ENCODE measurements at places on chromosomes 4 and X. TPM values are rescaled to one million over a fixed set of nuclear protein-coding genes. Genes with fewer than 3 reads are reported as not detected.

IDH3G gene
- 69.7 TPM for total RNA-seq

GRCh38 chr4:135838889-135839288 is 1637.3 kb upstream of the PABPC4L start:
- no peak for DNase-seq

DOK7 gene
- not detected for total RNA-seq

- DNase-seq, result no peak
These were observed 39.9 kb upstream of the GLRA2 start for GRCh38 chrX:14489437-14489836.

GRCh38 chr4:7034262-7035081 is 8.7 kb upstream of the TADA2B start:
- no peak for DNase-seq

- DNase-seq, result no peak
These were observed 30.8 kb upstream of the CD40LG start for GRCh38 chrX:136616987-136617685.

SPANXC gene
- not detected for total RNA-seq

DNA sequence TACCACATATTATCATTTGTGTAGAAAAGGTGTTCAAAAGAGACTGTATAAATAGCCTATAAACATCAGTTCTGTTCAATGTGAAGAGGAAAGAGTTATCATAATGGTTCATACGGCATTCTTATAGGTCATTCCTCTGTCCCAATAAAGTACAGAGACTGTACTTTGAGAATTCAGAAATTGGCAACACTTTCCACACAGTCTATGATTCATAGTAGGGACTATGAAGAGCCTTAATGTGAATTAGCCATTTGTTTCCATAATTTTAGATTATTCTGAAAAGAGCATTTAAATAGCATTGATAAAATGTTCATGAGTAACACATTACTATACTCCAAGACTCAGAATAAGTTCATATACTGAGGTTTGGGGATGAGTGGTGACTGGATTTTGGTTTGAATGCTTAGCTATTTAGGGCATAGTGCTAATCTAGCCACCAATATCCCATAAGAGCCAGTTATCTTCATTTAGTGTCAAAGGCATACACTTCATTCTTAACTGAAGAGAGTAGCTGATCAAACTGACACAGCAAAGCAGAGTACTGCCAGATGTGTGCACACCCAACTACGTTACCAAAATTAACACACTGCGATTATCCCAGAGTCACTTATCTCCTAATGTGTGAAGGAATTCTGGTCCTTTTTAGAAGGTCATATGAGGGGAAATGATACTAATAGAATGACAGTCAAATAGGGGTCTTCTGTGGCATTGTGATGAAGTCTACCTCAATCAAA is 10.2 kb downstream of the ANK2 start:
- DNase-seq, result no peak

DNA sequence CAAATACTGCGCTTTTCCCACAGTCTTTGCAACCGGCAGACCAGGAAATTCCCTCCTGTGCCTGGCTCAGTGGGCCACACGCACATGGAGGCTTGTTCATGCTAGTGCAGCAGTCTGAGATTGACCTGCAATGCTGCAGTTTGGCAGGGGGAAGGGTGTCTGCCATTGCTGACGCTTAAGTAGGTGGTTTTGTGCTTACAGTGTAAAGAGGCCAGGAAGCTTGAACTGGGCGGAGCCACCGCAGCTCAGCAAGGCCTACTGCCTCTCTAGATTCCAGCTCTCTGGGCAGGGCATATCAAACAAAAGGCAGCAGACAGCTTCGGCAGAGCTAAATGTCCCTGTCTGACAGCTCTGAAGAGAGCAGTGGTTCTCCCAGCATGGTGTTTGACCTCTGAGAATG is 390.5 kb upstream of the TECRL start:
- DNase-seq, result no peak

XAGE1A gene
- total RNA-seq, result not detected

DNA sequence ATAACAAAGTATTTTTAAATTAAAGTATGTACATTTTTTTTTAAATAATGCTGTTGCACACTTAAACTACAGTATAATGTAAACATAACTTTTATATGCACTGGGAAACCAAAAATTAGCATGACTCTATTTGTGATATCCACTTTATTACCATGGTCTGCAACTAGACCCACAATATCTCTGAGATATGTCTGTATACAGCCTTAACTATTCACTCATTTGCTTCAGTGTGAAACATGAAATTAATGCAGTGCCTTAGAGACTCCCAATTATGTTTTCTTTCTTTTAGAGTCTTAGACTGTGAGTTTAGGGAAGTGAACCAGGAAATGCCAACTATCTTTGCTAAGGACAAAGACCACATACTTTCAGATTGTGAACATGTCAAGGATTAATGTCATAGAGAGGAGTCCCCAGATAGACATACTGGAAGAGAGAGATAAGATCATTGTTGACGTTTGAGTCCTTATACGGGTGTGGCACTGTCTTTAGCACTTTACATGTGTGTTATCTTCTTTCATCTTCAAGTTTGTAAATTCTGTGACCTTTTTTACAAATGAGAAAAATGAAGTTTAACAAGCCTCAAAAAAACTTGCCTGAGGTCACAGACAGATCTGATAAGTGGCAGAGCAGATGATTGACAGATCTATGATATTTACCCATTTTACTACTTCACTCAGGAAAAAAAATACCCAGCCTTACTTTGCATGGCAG is 23.2 kb downstream of the CXorf58 start:
- DNase-seq, result no peak

DNA sequence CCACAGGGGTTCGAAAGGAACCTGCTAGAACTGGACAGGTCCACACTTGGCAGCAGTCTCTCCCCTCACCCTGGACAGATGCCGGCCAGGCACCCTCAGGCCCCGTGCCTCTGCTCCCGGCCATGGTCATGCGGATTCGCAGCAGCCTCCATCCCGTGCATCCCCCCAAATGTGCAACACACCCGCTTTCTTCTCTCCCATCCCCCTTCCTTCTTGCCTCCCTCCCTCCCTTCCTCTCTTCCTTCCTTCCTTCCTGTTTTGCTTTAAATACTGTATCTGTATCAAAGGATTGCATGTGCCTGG is 35.0 kb upstream of the HMX1 start:
- DNase-seq, result no peak

DNA sequence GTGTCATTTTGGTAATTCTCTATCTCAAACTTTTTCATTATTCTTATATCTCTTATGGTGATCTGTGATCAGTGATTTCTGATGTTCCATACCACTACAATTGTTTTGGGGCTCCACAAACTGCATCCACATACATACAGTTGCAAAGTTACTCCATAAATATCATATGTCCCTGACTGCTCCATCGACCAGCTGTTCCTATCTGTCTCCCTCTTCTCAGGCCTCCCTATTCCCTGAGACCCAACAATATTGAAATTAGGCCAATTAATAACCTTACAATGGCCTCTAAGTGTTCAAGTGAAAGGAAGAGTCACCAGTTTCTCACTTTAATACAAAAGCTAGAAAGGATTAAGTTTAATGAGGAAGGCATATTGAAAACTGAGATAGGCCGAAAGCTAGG is 108.7 kb downstream of the ANAPC10 start:
- DNase-seq, result no peak

RBMXL3 gene
- total RNA-seq, result not detected

CFI gene
- 0.10 TPM for total RNA-seq

DNA sequence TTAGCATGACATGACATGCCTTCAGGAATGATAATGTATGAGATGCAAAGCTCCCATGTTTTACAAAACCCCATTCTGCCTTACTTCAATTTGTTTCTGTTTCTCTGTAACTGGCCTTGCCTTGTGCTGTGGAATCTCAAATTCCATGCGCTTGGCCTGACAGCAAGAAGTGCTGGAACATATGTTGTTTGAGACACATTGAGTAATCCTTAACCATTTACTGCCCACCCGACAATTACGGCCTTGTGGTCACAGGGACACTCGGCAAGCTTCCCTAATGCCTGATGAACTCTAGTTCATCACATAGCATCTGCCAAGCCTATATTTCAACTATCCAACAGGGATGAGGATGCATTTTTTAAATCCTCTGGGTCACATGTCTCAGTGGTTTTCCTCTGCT is 226.4 kb upstream of the CASK start:
- no peak for DNase-seq
